ENCODE measurements at places on chromosomes 1 and 21. TPM values are rescaled to one million over a fixed set of nuclear protein-coding genes. Genes with fewer than 3 reads are reported as not detected.

RGS4 gene
- not detected for total RNA-seq

TMEM52 gene
- total RNA-seq = 2.8 TPM

PARS2 gene
- total RNA-seq = 4.8 TPM

GPBP1L1 gene
- 71.3 TPM for total RNA-seq

PROX1 gene
- total RNA-seq = 0.12 TPM

B3GALT5 gene
- total RNA-seq = not detected

LDLRAD1 gene
- not detected for total RNA-seq

FASLG gene
- not detected for total RNA-seq

GJA9 gene
- total RNA-seq = not detected

ELF3 gene
- 0.99 TPM for total RNA-seq

HSF2BP gene
- total RNA-seq = 1.1 TPM

USH2A gene
- total RNA-seq = 0.02 TPM

TXLNA gene
- 46.2 TPM for total RNA-seq

RNU1-4 gene
- under 0.01 TPM for total RNA-seq

PDZK1 gene
- total RNA-seq = not detected

CYP4A22 gene
- total RNA-seq = not detected

GJA4 gene
- not detected for total RNA-seq

TLCD4 gene
- 10.5 TPM for total RNA-seq

PLA2G2C gene
- total RNA-seq = not detected
